IMR-90 (cell line): ENCODE measurements at places on chromosomes 16 and 17. TPM values are rescaled to one million over a fixed set of nuclear protein-coding genes. Genes with fewer than 3 reads are reported as not detected.

DNA sequence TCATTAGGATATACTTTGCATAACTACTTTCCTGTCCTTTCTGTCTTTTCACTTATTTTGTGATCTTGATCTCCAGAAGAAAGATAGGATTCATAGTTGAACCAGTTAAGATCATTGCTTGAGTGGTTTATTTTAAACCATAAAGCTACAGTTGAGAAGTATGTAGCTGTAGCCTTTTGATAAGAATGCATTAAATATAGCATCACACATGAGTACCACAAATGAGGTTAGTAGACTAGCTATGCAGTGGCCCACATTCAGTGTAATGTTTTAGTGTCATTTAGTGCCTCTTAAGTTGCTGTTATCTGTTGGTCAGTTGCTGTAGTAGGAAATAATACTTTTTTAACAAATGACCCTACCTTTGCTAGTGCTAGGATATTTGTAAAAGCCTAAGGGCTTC lies 1.3 kb downstream of the NLK start:
- peaks cover 8% of the 10 kb centered on the region; the same call in 1 of the 2 replicates for H3K36me3 ChIP-seq
- H3K4me1 ChIP-seq: peaks cover 10% of the 10 kb centered on the region
- DNase-seq: no peak
- H3K4me3 ChIP-seq: peak overlapping the region; percentile 71
- no peaks in the 10 kb centered on the region for H3K27me3 ChIP-seq
- H3K27ac ChIP-seq: no peak overlapping the region

GRCh38 chr17:78723957-78724356 lies 58.1 kb downstream of the CYTH1 start:
- H3K4me3 ChIP-seq: no peak overlapping the region
- peaks cover 19% of the 10 kb centered on the region for H3K4me1 ChIP-seq
- no peaks in the 10 kb centered on the region for H3K27me3 ChIP-seq

GRCh38 chr16:58038219-58038641 lies 12.7 kb downstream of the MMP15 start:
- no peak overlapping the region for H3K27ac ChIP-seq
- H3K36me3 ChIP-seq: no peaks in the 10 kb centered on the region
- no peaks in the 10 kb centered on the region for H3K4me1 ChIP-seq

- peaks cover 3% of the 10 kb centered on the region for H3K4me1 ChIP-seq
- H3K36me3 ChIP-seq: no peaks in the 10 kb centered on the region
- no peak for DNase-seq
- H3K4me3 ChIP-seq: no peak overlapping the region
- peaks cover 35% of the 10 kb centered on the region for H3K27me3 ChIP-seq
These were observed 783 bp downstream of the BHLHA9 start for GRCh38 chr17:1271030-1271423.

HIC1 gene
- 10.0 and 10.4 TPM in 2 replicates for total RNA-seq

DNA sequence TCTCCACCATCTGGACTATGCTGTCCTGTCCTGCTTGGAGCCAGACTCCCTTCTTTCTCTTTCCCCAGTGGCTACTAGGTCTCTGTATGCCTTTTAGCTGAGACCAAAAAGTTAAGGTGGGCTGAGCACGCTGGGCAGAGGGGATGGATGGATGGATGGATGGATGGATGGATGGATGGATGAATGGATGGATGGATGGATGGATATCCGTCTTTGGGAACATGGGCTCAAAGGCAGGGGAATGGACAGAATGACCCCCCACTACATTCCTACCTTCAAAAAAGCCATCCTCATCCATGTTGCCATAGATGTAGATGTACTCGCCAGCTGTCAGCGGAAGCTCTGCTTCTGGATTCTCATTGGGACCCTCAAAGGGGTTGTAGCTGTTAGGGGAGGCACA lies 12.8 kb downstream of the TSPOAP1 start:
- H3K36me3 ChIP-seq: no peaks in the 10 kb centered on the region
- no peak overlapping the region for H3K4me3 ChIP-seq
- H3K27me3 ChIP-seq: no peaks in the 10 kb centered on the region
- no peaks in the 10 kb centered on the region for H3K4me1 ChIP-seq
- DNase-seq: no peak

- peaks cover 4% of the 10 kb centered on the region; the same call in 1 of the 2 replicates for H3K4me1 ChIP-seq
- DNase-seq: peak; percentile 53
- peak overlapping the region; percentile 31 for H3K4me3 ChIP-seq
- 0 out of 2 replicates have a peak, but pooled peaks cover under 1% of the 10 kb centered on the region for H3K36me3 ChIP-seq
These were observed 2.0 kb downstream of the NPTX1 start for GRCh38 chr17:80474231-80474960.

DNA sequence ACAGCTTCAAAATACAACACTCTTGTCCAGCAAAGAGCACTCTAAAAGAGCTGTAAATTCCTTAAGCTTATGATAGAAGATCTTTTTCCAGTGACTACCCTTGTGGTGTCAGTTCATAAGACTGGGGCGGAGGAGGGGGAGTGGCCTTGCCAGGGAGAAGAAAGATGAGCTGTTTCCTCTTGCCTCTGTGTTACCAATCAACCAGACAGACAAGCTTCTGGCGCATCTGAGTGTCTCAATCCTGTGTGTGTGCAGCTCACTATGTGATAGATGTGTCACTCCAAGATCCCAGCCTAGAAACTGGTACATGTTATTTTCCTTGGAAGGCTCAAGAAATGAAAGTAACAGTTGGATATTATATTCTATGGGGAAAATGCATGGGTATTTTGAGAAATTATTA lies 167.4 kb upstream of the CACNG3 start:
- DNase-seq: no peak
- H3K4me3 ChIP-seq: no peak overlapping the region
- no peaks in the 10 kb centered on the region for H3K36me3 ChIP-seq
- H3K27me3 ChIP-seq: no peaks in the 10 kb centered on the region
- H3K27ac ChIP-seq: no peak overlapping the region
